ENCODE measurements at places on chromosomes 5 and 9.

DNA sequence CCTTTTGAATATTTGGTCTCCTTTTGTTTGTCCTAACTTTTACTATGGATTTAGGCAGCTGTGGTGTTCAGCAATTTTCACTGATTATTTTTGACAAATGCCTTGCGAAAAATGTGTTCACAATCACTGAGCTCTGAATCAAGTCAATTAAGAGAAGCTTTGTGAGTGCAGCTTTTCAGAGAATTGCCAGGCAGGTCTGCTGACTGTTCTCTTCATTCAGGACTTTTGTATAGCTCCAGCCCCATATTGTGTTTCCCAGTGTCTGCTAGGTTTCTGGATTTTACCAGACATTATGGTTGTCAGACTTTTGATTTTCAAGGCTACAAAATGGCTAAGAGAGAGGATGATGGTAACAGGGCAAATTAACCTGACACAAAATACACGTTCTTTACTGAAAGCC is 1055.9 kb downstream of the CDH18 start:
- DNase-seq, result no peak

DNA sequence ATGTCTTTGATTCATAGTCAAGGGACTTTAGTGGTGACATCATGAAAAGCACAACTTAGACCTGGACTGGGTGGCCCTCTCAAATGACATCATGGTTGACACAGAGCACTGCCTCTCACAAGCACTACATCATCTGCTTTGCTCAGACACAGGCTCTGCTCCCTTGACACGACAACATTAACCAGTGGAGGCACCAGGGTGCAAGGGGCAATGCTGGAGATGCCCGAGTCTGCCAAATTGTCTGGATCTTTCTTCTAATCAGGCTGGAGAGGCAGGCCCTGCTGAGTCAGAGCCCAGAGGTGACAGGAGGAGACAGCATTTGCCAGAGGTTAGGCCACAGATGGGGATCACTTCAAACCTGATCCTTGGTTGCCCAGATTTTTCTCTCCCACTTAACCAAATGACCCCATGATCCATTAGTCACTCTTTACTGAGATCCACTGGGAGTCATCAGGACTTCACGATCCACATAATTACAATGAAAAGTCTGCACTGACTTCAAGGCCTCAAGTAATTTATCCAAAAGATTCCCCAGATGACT is 174.4 kb downstream of the SLIT3 start:
- no peak for DNase-seq

GRCh38 chr5:158177146-158177545 is 318.2 kb upstream of the CLINT1 start:
- no peak for DNase-seq

- no peak for DNase-seq
Observed at GRCh38 chr5:138967791-138968448, 92.8 kb upstream of the LRRTM2 start.

- no peak for DNase-seq
Observed at GRCh38 chr5:66285343-66285922, 141.3 kb downstream of the SREK1 start.

DNA sequence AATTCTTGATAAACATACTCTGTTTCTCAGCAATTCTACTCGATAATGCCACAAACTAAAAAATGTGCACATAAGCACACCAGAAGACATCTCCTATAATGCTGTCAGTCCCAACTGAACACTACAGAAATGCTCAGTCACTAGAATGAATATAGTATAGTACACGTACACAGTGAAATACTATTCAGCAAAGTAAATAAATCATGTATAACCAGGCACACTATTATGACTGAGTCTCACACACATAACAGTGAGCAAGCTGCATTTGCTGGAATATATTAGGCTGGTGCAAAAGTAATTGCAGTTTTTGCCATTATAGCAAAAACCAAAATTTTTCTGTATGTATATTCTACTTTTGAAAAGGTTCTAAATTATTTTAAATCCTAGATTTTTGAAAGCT is 310.2 kb downstream of the CTNND2 start:
- no peak for DNase-seq

- peak; percentile 58 for DNase-seq
Observed at GRCh38 chr9:19085295-19085694, 17.4 kb downstream of the HAUS6 start.

DNA sequence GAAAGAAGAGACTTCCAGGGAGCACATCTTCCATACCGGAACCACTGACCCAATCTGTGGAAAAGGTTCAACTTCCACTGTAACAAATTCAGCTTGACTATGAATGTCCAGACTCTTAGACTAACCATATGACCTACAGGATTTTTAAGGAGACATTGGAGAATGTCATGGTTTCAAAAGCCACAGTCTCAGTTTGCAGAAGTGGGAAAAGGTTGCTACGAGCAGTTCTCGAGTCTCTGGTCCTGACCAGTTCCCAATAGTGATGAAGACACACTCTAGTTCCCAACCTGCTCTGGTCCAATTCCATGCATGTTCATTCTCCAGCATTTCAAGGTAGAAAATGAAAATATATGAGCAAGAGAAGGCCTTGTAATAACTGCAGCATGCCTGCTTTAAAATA is 158.0 kb downstream of the MAPKAP1 start:
- no peak for DNase-seq

GRCh38 chr9:7095058-7095457 is 337.3 kb downstream of the KDM4C start:
- DNase-seq, result peak; percentile 8

DNA sequence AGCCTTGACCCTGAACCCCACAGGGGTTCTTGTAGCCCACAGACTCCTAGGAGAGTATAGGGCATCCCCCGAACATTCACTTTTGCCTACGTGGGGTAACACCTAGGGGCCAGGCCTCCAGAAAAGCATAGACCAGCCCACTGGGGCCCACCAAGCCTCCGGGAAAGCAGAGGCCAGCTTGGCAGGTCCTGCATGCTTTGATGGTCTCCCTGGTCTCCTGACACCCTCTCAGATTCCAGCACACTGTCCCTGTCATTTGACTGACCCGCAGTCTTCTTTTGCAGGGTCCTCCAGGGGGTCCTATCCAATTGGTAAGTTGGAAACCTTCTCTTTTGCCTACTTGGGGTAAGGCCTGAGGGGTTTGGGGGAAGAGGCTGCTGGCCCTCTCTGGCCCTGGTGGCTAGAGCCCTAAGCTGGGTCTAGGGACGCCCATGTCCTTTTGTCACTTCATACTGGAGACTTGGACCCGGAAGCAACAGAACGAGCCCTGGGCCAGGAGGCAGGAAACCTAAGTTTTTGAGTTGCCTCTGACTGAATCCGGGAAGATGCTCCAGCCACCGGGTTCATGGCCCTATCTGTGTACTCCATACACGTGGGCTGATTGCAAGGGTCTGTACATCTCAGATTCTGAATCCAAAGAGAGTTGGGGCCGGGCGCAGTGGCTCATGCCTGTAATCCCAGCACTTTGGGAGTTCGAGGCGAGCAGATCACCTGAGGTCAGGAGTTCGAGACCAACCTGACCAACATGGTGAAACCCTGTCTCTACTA is 20.9 kb upstream of the ORM1 start:
- DNase-seq, result no peak

GRCh38 chr5:77356740-77357139 is 135.4 kb downstream of the WDR41 start:
- no peak for DNase-seq

DNA sequence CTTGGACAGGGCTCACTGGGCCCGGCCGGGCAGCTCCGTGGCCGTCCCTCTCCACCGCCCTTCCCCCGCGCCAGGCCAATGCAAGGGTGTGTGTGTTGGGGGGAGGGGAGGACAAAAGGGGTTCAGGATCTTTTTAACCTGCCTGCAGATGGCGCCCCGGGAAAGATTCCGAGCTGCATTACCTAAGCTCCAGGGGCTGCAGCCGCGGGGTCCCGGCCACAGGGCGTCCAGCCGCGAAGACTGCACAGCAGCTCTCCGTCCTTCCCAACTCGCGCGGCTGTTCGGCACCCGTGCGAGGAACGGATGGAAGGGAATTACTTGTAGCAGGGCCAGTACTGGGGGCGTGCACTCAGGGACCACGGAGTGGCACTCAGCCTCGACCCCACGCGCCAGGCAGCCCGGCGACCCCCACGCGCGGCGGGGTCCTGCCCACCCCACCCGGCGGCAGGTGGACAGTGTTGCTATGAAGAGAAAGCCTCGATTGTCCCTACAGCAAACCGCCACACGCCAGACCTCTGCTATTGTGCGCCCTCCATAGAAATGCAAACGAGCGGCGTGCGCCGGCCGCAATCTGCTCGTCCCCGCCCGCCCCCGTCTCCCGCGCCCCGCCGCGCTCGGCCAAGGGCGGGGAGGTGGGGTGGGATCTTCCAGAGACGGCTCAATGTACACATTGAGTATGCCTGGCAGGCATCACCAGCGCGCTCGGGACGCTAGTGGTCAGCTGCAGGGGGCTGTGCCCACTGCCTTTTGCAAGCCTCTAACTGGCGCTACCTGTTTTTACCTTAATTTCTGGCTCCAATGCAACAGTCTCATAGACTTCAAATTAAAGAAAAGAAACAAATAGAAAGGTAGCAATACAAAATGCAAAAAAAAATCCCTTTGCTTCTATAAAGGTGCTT is 796 bp upstream of the GADD45G start:
- DNase-seq, result peak; percentile 75

DNA sequence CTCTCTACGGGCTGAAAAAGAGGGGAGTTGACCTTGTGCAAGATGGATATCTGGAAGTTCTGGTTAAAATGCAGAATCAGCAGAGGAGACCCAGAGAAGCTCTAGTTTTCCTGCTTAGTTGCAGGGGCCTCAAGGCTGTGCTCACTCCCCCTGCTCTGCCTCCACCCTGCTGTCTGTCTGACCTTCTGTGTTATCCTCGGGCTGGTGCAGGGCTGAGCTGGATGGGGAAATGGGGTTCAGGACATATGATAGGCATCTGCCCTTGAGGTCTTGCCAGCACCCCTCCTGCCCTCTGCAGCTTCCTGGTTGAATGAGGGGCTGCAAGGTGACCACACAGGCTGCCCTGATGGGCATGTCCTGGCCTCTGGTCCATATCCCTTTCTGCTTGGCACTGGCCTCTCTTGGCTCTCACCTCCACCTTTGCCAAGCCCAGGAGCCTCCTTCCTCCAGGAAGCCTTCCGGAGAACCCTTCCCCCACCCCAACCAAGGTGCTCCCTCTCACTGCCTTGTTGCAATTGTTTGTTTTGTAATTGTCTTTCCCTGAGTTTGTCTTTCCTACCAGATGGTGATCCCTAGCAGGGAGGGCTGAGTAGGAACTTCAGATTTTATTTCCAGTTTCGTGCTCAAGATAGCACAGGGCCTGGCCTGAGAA is 1.3 kb downstream of the TMEM268 start:
- DNase-seq, result no peak
